T1000 (cell line): ENCODE measurements at places on chromosomes 16 and 17.

DNA sequence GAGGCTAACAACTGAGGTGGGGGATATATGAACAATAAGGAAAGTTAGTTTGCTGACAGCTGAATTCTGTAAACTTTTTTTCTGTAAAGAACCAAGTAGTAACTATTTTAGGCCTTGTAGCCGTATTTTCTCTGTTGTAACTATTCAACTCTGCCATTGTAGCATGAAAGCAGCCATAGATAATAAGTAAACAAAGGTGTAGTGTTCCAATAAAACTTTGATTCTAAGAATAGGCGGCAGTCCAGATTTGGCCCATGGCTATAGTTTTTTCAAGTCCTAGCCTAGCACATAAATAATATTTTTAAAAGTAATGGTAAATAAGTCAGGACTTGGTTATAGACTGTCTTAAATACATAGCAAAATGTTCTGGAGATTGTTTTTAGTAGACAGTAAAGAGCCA lies 142.0 kb downstream of the STXBP4 start:
- no peak for DNase-seq

DNA sequence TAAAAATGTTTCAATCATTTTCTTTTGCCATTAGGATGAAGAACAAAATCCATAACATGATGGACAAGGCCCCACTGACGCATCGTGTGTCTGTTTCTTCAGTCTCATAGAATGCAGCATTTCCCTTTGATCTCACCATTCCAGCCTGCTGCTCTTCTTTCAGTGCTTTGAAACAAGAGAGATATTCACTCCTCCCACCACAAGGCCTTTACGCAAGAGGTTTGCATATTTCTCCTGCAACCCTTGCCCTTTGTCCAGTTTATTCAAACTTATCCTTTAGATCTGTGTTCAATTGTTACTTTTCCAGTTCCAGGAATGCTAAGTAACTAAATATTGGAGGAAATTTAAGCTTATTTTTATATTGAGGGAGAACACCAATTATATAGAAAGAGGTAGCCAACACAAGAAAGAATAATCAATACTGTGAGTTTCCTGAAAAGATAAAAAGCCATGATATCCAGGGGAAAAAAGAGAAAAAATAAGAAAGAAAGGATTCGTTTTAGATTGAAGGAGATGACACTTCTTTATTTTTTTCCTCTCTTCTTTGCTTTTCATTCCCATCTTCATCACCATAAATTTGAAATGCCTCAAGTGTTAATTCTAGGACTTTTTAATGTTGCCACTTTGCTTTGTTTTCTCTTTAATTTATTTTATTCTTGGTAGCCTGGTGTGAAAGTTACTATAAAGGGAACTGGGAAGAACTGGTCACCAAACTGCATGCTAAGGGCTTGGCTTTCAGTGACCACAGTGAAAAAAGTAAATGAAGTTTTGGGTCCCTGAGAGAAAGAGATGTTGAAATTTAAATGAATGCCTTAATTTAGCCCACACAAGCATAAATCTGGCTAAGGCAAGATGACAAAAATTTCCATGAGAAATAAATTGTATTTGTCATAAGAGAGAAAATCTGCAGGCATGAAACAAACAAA lies 102.1 kb downstream of the KIF2B start:
- no peak for DNase-seq

DNA sequence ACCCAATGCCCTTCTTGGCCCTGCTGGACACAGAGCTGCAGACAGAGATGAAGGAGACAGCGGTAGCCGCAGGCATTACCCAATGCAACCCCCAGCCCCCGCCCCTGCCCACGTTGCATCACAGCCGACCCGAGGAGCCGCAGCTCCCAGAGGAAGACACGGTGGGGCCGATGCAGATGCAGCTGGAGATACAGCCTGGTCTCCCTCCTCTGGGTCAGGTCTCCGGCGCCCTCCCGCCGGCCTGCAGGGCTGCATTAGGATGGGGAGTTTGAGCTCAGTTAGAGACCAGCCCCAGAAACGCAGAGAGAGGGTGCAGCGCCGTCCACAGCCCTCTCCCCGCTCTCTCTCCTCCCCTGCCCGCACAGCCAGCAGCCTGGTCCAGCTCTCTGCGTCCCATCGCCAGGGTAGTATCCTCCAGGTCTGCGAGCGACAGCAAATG lies 19.4 kb upstream of the UBE2I start:
- DNase-seq, result no peak

- peak; percentile 58 for DNase-seq
Observed at GRCh38 chr17:45265821-45266220, 3.9 kb upstream of the SPATA32 start.

DNA sequence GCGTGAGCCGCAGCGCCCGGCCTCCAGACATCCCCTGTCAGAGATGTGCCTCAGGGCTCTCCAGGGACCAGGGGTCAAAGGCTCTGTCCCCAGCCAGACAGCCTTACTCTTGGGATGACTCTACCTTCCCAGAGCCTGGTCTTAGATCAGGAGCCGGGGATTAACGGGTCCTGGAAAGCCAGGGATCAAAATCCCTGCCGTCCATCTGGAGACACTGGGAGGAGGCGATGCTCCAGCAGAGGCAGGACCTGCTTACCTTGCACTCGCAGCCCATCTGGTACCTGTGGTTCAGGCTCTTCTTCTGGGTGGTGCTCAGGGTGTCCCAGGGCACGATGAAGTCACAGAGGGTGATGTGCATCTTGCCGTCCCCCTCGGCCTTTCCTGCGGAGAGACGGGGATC lies 16.7 kb upstream of the USP36 start:
- DNase-seq, result no peak

GRCh38 chr17:79090443-79091225 lies 16.0 kb downstream of the ENGASE start:
- DNase-seq, result no peak

DNA sequence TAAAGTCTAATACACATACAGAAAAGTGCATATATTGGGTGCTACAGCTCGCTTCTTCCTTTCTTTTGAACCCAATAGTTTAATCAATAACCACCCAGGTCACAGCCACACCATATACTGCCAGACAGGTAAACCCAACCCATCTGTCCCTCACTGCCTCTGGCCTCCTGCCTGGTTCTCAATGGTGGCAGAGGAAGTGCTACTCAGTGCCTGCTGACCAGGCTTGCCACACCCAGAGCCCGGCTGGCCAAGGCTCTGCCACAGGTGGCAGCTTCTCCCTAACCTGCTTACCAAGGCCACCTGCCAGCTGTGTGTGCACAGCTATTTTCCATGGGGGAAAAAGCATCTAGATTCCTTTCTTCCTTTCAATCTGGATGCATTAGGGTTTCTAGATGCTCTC lies 584 bp downstream of the PMP22 start:
- DNase-seq, result no peak

GRCh38 chr17:64156670-64157069 lies 26.7 kb upstream of the ERN1 start:
- DNase-seq, result no peak

GRCh38 chr17:6567528-6568183 lies 11.3 kb upstream of the PITPNM3 start:
- DNase-seq, result no peak

- DNase-seq, result peak; percentile 35
Observed at GRCh38 chr16:84643180-84643583, 5.1 kb upstream of the KLHL36 start.

DNA sequence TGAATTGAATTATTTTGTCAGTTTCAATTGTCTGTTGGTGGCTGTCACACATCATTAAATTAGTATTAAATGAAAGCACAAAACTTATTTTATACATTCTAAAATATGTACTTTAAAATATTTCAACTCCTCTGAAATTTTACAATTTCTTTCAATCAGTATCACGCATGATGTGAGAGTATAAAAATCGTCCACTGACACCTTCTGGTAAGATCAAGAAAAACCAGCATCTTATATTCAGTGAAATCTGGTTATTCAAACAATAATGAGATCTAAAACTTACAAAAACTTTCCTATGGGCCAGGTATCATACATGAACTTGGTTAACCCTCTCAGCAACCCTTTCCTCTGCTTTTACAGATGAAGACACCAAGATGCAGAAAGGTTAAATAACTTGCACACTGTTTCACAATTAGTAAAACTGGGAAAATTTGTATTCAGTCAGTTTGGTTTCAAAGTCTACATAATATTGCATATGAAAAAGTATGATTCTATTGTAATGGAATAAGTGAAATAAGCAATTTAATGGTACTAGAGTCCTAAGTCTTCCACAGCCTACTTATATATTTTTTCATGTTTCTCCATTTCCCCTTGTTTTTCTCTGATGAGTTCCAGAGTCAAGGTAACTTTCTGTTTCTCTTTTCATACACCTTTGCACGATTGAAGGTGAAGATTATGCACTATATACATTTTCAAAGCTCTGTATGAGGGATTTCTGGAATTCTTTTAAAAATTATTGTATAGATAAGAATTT lies 58.7 kb downstream of the EFCAB5 start:
- DNase-seq, result no peak

GRCh38 chr17:15255713-15256454 lies 9.2 kb downstream of the PMP22 start:
- DNase-seq, result no peak

- no peak for DNase-seq
Observed at GRCh38 chr17:40846515-40847144, 20.4 kb downstream of the KRT12 start.

GRCh38 chr17:4506175-4506813 lies 7.6 kb downstream of the SPNS2 start:
- no peak for DNase-seq

- DNase-seq, result no peak
Observed at GRCh38 chr17:71496552-71496951, 624.3 kb upstream of the SOX9 start.

- peak; percentile 42 for DNase-seq
Observed at GRCh38 chr17:19897903-19898302, 30.2 kb upstream of the ULK2 start.

GRCh38 chr17:48244121-48244711 lies 136.7 kb downstream of the SNX11 start:
- no peak for DNase-seq

DNA sequence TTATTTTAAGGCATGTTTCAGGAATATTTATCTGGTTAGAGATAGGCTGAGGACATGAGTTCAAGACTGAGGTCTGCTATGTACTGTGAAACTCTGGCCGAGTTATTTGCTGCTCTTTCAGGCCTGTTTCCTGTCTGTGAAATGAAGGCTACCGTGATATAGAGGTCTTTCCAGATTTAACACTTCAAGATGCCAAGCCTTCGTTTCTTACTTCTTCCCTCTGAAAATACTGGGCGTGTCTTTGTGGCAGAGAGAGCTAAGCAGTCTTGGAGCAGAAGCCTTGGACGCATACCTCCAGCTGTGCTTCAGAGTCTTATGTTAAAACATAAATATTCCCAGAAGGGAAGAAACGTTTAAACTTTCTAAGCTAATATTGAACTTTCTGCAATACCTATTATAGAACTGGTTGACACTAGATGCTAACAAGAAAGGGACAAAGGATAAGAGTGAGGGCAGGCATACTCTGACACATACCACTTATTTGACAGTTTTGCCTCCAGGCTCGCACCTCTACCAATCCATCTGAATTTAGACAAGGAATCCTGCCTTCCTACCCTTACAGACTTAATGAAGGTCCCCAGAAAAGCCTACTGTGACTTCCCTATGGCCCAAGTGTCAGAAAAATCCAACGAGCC lies 17.5 kb downstream of the WIPI1 start:
- DNase-seq, result no peak

- DNase-seq, result no peak
Observed at GRCh38 chr16:6947291-6947690, 385.4 kb upstream of the RBFOX1 start.

- DNase-seq, result no peak
Observed at GRCh38 chr16:19909750-19910322, 25.2 kb upstream of the GPRC5B start.
